ENCODE measurements at places on chromosomes 2 and 18.

GRCh38 chr18:44579028-44579702 lies 101.5 kb upstream of the SETBP1 start:
- peak; percentile 35 for DNase-seq

GRCh38 chr2:112618383-112618782 lies 27.4 kb upstream of the SLC20A1 start:
- DNase-seq, result no peak

DNA sequence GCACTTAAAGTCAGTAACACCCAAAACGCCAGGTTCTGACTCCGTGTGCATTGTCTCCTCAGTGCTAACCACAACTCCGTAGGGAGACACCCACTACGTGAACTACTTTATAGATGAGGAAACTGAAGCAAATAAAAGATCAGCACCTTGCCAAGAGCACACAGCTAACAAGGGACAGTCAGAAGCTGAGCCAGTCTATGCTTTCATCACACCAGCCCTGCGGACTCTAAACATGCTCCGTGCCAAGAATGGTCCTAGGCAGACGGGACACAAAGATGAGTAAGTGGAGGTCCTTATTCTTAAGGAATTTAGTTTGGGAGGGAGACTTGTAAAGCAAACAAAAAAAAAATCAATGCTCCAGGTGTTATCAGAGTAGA lies 9.6 kb downstream of the MBOAT2 start:
- no peak for DNase-seq

- DNase-seq, result no peak
Observed at GRCh38 chr2:176976736-176977685, 235.6 kb upstream of the HNRNPA3 start.

- peak; percentile 42 for DNase-seq
Observed at GRCh38 chr2:222864296-222864695, 3.5 kb downstream of the ACSL3 start.

DNA sequence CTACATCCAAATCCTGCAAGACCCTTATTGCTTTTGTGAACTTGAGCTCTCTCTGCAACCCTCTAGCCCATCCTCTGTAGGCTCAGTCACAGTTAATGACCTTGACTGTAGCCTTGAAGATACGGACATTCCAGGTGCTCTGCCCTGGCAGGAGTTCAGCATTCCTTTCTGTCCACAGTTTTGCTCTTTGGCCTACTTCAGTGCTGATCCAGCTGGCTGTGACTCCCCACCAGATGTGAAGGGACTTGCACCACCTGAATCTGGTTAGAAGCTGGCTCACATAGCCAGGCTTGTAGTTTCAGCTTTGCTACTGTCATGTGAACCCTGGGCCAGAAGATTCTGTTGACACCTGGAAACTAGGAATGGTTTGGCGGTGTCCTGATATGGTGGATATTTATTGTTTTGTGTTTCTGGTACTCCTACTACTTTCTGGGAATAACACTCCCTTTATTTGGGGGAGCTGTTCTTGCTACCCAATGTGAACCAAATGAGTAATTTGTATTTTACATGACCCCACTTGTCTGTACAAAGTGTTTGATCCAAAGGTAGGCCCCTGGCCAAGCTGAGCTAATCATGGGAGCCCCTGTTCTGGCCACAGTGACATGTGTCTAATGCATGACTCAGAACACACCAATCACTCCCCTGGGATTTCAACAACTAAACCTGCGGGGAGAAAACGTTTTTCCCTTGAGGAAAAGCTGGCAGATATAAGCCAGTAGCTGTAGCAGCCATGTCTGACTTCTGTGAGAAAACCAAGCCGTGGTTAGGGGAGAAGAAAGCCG lies 73.4 kb downstream of the CDCA7 start:
- no peak for DNase-seq

- no peak for DNase-seq
Observed at GRCh38 chr18:64806232-64806631, 657.3 kb upstream of the LINC00305 start.

- no peak for DNase-seq
Observed at GRCh38 chr2:39657287-39657937, 8.3 kb upstream of the TMEM178A start.

- DNase-seq, result peak; percentile 69
Observed at GRCh38 chr2:68225119-68225632, 27.2 kb downstream of the PPP3R1 start.
